GM12878 (cell line): ENCODE measurements at places on chromosomes 1 and 21.

GRCh38 chr1:10353282-10353681 lies 45.6 kb upstream of the PGD start:
- no peak for DNase-seq

DNA sequence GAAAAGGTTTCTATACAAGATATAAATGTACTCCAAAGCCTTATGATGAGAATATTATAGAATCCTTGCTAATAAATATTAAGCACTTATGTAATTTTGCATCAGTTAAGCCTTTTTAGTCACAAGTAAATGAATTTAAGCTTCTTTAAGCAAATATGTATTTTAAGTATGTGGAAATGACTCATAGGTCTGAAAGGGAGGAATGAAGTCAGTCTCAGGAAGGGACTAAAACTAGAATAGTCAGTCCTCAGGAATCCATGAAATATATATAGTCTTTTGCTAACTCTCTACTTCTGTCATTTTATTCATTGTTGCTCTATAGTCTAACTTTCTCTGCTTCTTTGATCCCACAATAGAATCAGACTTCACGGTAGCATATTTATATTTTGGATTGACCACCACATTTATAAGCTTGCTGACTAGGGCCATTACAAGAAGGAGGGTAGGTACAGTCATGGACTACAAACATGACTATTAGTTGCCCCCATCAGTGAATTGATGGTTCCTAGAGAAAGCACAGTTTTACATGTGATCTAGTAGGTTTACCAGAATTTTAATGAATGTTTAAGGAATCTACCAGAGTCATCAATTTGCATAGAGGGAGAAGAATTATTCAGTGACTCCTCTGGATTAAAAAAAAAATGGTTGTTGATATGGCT lies 20.2 kb upstream of the RABGGTB start:
- no peak for DNase-seq

DNA sequence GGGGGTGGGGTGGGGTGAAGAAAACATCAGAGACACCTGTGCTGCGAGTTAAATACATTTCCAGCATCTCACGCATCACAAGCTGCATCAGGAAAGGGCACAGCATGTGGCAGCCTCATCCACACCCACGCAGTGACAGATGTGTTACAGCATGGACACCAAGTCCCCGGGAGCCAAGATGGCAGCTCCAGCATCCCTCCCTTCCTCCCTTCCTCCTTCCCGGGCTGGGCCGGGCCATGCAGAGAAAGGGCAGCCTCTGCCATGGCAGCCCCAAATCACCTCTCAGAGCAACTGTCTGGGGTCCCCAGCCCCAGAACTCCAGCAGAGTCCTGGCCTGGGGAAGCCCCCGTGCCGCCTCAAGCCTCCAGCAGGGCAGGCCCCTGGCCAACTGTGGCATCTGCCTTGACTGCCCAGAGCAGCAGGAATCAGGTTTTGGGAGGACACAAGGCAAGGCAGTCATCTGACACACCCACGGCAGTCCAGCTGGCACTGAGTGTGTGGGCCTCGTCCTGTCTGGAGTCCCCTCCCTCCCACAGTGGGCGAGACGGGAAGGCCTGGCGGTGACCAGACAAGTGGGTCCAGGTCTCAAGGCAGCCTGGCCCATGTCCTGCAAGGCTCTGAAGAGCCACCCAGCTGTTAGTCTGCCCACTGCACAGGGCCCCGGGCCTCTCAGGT lies 6.2 kb downstream of the SMIM1 start:
- no peak for DNase-seq

- no peak for DNase-seq
These were observed 35.4 kb downstream of the QSOX1 start for GRCh38 chr1:180190091-180190490.

DNA sequence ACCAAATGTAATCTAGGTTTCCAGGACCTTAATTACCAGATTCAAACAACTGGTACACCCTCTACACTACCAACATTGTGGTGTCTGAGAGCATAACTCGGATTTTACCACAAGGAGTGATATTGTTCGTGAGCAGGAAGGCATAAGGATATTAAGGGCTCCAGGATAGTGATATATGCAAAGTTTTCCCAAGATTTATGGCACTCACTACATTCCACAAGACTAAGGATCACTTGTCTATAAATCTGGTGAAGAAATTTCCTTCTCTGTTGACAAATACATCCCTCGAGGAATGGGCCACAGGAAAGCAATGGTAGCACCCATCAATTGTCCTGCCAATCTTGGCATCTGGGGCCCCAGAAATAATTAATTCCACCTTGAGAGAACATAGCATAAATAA lies 43.1 kb upstream of the PLD5 start:
- no peak for DNase-seq

- no peak for DNase-seq
These were observed 46.2 kb upstream of the SLC2A1 start for GRCh38 chr1:43004587-43005459.

GRCh38 chr1:239630767-239631166 lies 244.4 kb downstream of the CHRM3 start:
- DNase-seq, result no peak

DNA sequence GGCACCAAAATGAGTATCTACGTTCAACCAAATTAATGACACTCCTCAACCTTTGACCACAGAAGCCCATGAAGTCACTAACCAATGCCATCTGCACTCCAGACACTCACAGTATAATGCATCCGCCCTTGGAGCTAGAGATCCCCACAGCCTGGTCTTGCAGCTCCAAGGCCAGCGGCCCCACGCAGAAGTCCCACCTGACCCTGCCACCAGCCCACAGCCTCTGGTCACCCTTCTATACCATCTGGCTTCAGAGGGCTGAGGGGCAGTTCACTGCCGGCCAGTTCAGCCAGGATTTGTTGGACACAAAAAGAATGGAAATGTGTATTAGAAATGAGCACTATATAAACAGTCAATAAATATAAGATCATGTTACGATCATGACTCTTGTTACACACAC lies 211.2 kb downstream of the RRAGC start:
- no peak for DNase-seq

- no peak for DNase-seq
These were observed 335.3 kb downstream of the BRINP2 start for GRCh38 chr1:177505905-177506590.

DNA sequence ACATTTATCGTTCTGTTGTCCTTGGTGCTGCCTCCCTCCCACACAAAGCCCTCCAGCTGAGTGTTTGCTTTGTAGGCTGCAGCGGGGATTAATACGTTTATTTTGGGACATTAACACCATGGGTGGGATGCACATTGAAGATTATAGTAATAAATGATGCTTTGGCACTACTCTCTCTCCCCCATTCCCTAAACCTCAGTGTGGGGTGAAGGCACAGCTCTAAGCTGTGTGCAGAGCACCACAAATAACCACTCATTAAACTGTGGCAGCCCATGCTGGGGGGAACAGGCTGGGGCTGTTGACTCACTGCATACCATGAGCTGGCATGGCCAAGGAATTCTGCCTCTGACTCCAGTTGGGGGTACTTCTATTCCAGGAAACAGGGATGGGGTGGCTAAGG lies 7.7 kb downstream of the PCP4L1 start:
- DNase-seq, result no peak

DNA sequence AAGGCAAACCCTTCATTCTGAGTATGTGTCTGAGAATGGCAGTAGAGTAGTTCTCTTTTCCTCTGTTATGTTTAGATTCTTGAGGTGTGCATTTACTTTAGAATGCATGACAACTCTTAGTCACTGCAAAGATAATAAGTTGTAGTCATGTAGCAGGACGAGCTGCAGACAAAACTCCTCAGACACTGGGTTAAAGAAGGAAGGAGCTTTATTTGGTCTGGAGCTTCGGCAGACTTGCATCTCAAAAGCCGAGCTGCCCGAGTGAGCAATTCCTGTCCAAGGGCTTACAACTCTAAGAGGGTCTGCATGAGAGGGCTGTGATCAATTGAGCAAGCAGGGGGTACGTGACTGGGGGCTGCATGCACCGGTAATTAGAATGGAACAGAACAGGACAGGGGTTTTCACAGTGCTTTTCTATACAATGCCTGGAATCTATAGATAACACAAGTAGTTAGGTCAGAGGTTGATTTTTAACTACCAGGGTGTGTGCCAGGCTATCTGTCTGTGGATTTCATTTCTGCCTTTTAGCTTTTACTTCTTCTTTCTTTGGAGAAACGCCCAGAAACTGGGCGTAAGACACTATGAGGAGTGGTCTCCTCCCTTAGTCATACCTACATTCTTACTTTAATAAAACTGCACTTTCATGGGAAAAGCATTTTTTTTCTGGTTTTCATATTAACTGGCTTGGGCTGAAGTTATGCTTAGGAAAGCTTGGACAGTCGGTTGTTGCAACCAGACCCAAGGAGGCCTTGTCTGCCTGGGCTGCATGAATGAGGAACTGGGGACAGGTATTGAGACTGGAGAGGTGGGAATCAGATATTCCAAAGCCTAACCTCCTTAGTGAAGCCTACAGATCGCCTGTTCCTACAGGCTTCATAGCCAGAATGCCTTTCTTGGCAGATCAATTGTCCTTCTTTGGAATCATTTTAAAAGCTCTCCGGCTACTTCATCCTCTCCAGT lies 115.1 kb downstream of the RHOU start:
- no peak for DNase-seq

DNA sequence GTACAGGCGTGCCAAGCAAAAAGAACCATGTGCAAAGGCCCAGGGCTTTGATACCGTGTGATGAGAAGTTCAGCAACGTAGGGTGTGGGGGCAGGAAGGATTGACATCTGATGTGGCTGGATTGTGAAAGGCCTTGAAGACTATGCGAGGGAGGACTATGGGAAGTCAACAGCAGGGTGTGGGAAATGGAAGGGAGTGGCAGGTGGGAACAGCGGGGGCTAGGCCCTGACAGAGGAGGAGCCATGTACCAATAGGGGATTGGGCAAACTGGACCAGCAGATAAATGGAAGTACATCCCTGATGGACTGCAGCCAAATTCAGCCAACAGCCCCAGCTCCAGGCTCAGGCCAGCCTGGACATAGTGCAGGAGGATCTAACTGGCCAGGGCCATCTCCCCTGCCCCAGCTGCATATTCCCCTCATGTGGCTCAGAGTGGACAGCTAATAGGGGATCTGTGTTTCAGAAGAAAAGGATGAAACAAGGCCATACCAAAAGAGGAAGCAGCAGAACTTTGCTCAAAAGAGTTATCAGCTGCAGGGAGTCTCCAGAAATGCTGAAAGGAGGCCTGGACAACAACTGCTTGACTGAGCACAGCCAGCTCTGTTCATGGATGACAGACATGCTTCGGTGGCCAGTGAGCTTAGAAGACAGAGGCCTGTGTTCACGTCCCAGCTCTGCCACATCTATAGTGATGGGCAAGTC lies 140.2 kb upstream of the SGIP1 start:
- no peak for DNase-seq

DNA sequence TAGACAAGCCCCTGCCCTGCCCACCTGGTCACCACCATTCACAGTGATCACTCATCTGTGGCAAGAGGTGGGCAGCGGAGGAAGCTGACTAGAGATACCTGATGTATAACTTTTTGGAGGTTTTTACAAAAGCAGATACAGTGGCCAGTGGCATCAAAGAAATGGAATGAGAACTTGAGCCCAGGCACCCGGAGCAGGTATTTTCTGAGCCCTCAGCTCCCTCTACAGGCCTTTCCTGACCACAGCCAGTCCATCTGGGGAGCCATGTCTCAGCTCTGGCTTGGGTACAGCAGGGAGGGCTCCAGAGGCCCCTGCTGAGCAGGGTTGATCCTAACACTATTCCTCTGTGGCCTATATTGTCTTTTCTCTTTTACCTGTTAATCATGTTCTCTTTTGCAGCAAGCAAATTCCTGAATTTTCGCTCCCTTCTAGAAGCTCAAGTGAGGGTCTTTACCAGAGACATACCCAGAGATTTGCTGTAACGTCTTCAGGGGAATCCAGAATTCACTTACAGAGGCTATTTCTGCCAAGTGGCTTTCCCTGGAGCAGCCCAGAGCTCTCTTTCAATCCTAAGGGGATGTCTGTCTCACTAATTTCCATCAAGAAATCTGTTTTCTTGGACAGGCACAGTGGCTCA lies 27.3 kb downstream of the GPR157 start:
- no peak for DNase-seq

DNA sequence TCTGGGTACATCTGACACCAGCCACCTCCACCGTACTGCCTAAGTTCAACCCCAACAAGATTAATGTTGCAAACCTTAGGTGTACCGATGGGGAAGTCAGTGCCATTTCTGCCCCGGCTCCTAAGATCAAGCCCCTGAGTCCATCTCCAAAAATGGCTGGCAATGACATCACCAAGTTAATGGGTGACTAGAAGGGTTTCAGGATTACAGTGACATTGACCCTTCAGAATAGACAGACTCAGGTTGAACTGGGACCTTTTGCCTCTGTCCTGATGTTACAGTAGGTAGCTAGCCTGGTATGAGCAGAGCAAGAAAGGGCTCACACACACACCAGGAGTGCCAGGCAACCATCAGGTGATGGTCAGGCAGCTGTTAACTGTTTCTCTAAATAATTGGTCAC lies 21.7 kb upstream of the ZMYM6 start:
- DNase-seq, result no peak

GRCh38 chr1:227270554-227270953 lies 47.7 kb downstream of the CDC42BPA start:
- no peak for DNase-seq

- no peak for DNase-seq
These were observed 98.8 kb downstream of the SDCCAG8 start for GRCh38 chr1:243354511-243355153.

DNA sequence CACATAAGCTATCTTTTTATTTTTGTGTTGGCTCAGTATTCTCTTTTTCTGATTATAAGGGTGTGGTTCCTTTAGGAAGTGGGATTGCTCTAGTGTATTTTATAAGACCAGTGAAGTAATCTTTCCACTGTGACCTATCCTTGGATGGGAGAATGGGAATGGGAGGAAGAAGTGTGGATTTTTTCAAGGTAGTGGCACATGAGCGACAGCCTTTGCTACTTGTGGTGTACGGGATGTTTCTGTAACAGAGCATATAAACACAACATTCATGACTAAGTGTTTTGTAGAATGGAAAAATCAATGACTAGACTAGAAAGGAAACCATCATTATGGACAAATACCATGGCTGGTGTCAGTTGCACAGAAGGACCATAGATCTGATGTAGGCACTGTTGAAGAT lies 209.6 kb downstream of the GIPC2 start:
- DNase-seq, result no peak

GRCh38 chr1:198283222-198283621 lies 126.4 kb downstream of the NEK7 start:
- no peak for DNase-seq

DNA sequence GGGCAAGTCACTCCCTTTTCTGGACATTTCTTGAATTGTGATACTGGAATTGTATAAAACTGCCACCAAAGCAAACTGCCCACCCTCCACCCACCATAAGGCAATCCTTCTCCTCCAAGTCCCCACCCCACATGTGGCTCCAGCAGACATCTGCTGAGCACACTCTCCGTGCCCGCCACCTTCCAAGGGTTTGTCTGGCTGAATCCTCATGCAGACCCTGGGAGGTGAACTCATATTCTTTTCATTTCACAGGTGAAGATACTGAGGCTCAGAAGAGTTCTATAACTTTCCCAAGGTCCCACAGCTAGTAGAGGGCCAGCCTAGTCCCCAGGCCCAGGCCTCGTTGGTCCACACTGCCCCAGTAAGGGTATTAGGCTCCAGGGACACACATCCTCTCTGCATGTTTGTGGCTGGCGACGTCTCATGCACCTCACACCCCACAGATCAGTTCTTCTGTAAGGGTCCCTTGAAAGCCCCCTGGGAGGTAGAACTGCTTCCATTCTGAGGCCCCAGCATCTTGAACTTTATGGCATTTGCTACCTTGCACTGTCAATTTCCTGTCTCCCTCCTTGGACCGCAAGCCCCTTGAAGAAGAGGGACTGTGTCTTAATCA lies 14.1 kb downstream of the CNTN2 start:
- no peak for DNase-seq
